ENCODE measurements at places on chromosomes 12 and 14.

- DNase-seq = no peak
These were observed 1441.9 kb upstream of the FLRT2 start for GRCh38 chr14:84087986-84088531.

DNA sequence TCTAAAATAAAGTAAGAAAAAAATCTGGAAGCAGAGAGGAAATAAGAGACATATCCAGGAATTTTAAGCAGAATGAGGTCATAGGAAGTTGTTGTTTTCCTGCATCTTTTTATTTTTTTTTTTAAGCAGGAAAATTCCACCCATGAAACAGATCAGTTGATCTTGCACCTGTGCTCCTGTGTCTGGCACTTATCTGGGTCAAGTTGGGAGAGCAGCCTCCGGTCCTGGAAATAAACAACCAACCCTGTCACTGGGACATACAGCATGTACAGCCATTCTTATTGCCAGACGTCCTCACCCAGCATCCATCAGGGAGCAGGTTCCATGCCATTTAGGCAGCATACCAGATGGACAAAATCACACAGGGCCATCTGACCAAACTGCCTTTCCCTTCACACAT lies 266.0 kb upstream of the BTG1 start:
- DNase-seq = peak; percentile 19

DNA sequence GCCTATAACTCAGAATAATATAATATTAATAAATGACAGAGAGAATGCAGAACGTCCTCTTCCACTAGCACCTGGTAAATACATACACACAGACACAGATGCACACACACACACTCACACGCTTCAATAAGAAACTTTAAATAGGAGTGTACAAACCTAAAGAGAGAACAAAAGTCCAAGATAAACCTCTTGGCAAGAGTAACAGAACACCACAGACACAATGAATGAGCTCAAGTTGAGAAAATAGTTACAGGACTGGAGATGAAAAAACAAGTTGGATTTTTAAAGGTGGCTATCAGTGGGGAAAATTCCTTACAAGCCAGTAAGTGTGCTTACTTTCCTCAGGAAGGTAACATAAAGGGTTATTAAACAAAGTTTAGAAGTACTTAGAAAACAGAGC lies 35.2 kb downstream of the CRY1 start:
- DNase-seq = no peak

DNA sequence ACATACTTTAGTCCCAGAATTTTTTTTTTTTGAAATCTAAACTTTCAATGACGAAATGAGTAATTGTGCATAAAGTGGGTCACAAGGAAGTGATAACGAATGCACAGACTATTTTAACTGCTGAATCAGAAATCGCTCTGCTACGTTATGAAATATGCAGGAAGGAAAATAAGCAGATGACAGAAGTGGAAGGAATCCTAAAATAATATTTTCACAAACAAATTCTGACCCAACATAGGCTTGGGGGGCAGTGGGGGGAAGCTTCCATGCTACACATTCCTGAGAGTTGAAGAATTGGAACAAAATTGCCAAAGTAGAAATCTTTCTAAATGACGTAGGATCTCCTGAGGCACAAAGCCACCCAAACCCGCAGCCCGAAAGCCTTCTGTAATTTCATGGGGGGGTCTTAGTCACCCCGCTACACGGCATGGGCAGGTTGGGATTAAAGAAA lies 89.6 kb downstream of the ARF6 start:
- no peak for DNase-seq

DNA sequence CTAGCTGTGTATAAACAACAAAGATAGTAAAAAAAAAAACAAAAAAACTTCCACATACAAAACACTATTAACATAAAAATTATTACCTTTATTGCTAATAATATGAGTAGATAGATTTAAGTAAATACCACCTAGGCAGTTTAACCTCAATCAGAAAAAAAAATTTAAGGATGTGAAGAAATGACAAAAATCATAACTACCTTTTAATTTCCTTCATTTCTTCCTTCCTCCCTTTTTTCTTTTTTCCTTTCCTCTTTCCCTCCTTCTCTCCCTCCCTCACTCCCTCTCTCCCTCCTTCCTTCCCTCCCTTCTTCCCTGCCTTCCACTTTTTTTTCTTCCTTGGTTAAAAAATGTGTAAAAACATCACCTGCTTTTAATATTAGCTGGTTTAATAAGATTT lies 81.7 kb downstream of the SOX5 start:
- DNase-seq = no peak

- no peak for DNase-seq
These were observed 31.5 kb upstream of the FGF6 start for GRCh38 chr12:4477129-4477528.
